ENCODE measurements at places on chromosomes 5 and 9.

DNA sequence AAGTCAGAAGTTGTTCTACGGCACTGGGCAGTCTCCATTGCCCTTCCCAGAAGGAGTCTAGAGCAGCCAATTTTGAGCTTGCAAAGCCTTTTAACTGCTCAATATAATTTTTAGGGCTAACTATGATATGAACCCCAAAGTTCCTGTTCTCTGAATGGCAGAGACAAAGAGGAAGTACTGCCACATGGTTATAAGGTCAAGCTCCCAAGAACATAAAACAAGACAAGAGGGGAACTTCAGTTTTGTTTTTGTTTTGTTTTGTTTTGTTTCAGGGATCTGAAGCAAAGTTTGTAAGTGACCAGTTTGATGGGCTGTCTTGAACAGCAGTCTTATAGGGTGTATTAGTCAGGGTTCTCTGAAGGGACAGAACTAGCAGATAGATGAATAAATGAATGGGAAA is 11.9 kb upstream of the SMC2 start:
- DNase-seq = no peak

GRCh38 chr5:78289911-78290310 is 4.6 kb downstream of the AP3B1 start:
- DNase-seq = no peak

DNA sequence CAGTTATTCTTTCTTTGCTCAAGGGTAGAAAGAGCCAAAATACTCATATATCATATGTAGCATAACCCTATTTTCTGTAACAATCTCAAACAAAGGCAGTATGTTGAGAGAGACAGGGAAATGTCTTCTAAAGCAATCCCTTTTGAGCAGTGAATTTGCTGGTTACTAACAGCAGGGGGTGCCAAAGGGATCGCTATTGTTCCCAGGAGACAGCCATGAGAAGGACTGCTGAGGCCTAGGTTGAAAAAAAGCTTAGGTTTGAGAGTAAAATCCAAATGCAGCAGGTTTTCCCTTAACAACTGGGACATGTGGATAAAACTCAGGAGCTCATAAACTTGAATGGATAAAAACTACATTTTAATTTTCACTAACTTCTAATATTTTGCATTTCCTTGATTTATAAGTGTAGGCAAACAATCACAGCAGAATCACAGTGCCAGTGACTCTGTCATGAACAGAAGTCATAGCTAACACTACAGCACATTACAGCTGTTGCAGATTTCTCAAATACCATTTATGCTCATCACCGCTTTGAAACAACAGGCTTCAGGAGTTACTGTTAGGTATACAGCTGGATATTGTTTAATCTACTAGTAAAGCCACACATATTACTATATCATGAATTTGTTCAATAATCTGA is 148.4 kb downstream of the MAPKAP1 start:
- peak; percentile 51 for DNase-seq

DNA sequence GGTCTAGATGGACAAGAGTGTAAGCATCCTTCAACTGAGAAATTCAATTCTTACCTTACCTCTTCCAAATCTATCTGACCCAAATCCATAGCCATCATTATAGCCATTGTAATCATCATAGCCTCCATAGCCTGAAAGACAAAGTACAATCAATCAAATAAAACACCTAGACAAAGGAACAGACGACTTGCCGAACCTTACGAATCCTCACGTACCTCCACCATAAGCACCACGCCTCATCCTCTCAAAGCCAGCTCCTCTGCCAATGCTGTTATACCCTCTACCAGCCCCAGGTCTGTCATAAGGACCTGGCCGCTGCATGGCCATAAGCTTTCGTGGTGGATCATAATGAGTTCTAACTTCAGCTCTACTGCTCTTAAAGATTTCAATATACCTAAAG is 5.5 kb downstream of the HNRNPH1 start:
- no peak for DNase-seq

DNA sequence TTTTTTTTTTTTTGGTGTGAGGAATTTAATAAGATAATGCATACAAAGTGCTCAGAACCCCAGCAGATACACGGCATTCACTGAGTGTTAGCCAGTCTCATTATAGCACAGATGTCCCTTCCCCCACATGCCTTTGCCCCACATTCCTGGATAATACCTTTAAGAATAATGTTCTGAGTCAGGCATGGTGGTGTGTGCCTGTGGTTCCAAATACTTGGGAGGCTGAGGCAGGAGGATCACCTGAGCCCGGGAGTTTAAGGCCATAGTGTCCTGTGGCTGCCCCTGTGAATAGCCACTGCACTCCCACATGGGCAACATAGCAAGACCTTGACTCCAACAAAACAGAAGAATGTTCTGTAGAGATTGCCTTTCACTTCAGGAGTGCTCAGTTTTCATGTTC is 24.2 kb upstream of the ANKRD18A start:
- DNase-seq = no peak

DNA sequence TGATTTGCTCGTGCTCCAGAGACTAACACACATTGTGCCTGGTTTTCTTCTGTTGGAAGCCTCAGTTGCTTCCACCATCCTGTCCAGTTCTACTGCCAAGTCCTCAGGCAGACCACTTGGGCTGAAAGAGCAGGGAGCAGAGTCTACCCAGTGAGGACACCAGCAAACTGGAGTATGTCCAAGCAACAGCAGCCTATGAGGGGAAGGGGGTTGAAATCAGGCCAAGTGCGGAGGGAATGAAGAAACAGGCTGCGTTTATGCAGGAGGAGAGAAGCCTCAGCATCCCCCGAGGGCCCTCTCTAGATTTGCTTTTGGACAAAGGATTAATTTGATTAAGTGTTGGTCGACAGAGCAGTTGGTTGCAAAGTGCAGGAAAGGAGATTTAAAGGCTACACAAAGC is 14.5 kb downstream of the DOCK2 start:
- DNase-seq = no peak

DNA sequence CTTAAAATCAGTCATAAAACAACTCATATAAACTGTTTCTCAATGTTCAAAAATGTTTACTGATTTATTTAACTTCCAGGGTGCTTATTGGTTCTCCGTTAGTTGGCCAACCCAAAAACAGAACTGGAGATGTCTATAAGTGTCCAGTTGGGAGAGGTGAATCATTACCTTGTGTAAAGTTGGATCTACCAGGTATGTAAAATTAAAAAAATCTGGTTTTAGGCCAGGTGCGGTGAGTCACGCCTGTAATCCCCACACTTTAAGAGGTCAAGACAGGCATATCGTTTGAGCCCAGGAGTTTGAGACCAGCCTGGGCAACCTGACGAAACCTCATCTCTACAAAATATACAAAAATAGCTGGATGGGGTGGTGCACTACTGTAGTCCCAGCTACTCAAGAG is 73.7 kb downstream of the ITGA1 start:
- DNase-seq = no peak

DNA sequence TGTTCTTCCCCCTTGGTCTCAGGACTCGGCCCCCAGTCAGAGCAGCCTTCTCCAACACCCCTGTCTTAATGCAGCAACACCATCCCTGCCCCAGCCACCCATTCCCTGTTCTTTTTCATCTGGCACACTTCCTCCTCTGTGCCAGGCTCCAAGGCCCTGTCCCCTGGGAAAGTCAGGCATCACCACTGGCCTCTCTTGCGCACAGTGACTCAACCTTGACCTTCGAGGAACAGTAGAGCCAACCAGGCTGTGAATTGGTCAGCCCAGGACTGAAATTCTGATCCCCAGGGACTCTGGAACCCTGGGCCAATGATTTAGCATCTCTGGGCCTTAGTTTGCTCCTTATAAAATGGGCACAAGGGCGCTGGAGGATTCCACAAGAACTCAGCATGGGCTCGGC is 10.5 kb upstream of the RALGDS start:
- DNase-seq = no peak

DNA sequence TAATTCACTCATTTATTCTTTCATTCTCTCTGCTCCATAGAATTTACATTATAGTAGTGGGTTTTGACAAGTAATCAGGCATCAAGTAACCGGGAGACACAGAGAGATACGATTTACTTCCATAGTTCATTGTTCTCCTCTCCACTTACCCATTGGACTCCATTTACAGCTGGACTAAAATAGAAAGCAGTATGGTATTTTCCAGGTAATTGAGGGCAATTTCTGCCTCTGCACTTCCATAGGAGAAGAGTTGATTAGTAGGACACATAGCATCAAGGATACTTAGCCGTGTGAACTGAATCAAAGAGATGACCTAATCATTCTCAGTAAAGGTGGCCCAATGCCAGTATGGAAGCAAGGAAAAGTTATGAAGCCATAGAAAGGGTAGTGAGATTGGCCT is 244.4 kb downstream of the COX7C start:
- DNase-seq = no peak

GRCh38 chr5:177317959-177318377 is 6.3 kb upstream of the MXD3 start:
- DNase-seq = peak; percentile 69

DNA sequence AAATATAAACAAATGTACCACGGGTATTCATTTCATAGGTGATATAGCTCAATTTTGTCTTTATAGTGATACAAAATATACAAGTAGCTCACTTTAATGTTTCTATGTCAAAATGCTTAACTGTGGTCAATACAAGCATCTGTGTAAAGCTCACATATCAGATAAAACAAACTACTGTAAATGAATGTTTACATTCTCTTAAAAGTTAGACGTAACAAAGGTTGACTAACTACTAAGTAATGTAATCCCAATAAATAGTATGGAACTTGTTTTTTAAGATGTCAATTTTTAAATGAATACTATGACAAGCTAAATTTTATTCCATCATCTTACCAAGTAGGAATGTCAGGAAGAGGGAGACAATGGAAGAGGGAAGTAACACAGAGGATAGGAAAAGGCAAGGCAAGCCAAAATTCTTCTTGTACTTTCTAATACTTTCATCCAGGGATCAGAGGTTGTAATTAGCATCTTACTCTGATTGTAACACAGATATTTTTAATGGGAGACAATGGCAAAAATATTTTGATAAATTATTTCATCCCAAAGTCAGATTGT is 105.5 kb downstream of the STRBP start:
- DNase-seq = no peak

DNA sequence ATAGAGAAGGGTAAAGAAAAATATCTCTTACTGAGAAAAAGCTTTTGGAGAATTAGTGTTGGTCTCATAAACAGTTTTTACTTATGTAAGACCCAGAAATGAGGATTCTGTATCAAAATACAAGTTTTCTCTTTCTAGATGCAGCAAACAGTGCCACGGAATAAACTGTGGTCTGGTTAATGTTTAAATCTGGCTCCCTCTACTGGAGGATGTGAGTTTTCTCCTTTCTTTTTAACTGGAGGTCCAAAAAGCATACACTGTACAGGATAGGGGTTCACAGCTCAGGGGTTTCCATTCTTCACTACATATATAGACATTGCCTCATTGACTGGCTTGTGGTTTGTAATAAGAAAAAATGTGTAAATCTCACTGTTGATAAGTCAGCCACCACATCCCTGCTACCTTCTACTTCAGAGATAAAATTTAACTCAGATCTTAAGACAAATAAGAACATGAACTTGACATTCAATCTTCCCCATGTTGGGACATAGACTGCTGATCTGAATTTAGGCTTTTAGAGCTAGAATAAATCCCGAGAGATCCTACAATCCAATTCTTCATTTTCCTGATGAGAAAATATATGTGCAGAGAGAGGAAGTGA is 98.9 kb downstream of the CFAP95 start:
- peak; percentile 43 for DNase-seq

DNA sequence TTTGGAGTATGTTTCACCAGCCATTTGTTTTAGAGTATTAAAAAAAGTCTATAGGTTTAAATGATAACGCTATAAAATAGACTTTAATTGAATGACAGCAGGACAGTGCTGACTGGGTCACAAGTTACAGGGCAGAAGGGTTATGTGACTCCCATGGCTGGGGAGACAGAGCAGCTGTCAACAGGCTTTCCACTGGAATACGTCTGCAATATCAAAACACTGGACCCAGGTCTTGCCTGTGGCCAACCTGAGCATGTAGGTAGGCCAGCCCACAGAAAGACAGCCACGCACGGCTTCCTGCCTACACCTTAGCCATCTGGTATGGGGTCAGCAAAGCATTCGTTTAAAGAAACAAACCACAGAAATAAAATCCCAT is 80.7 kb downstream of the OTULIN start:
- no peak for DNase-seq

GRCh38 chr5:180975338-180975737 is 13.3 kb upstream of the BTNL3 start:
- DNase-seq = no peak

DNA sequence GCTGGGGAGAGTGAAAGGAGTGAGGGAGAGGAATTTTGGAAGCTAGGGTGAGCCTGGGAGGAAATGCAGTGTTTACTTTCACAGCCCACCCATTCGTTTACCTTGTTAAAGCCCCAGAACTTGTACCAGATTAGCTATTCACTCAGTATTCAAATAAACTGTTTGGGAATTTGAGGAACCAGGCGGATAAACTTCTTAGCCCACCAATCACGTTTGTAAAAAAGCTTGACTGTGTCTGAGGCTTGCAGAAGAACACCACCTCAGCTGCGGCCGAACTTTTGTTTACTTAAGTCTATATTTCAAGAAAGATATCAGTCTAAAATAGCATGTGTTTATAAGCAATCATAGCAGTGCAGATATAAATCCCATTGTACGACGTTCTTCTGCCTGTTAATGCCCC is 5.2 kb upstream of the TLE1 start:
- DNase-seq = no peak

DNA sequence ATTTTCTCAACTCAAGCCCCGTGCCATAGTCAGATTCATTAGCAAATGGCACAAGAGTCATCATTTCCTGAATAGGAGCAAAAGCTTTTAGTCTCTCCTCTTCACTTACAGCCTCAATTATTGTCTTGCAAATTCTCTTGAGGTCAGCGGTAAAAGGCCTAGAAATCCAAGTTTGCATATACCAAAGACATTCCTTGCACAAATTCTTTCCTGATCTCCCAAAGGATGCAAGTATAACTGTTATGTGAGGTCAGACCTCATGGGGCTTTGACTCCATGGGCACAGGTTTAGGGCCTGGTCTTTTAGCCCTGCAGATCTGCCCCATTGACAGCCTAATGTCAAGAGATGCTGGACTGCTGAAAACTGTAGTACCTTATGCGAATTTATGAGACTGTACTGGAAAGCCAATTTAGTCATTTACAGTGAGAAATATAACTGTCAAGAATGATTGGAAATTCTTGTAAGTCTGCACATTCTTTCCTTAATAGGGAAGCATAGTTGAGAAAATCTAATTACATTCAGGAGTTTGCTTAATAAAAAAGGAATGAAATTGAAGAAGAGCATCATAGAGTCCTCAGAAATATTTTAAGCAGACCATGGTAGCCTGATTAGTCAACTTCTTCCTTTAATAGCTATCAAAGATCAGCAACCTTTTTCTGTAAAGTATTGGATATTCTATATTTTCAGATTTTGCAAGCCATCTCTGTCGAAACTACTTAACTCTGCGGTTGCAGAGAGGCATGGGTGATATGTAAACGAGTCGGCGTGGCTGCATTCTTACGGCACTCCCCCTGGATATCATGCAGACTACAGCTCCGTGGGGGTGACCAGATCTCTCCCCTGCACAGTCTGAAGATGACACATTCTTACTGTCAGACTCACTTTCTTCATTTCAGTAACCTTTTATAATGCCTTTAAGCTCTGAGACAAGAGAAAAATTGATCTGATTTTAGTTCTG is 45.2 kb downstream of the GCNT4 start:
- DNase-seq = no peak

- DNase-seq = no peak
Measured at GRCh38 chr5:135866016-135866415, 29.6 kb downstream of the IL9 start.

Measured in CD4-positive, alpha-beta memory T cell (primary cell).